ENCODE measurements at places on chromosomes 11 and 22.
A peak's percentile ranks its signal among the peaks of the same experiment; 100 is the strongest.

GRCh38 chr11:46382646-46383403 is 1.4 kb downstream of the MDK start:
- peak; percentile 53 for DNase-seq

DNA sequence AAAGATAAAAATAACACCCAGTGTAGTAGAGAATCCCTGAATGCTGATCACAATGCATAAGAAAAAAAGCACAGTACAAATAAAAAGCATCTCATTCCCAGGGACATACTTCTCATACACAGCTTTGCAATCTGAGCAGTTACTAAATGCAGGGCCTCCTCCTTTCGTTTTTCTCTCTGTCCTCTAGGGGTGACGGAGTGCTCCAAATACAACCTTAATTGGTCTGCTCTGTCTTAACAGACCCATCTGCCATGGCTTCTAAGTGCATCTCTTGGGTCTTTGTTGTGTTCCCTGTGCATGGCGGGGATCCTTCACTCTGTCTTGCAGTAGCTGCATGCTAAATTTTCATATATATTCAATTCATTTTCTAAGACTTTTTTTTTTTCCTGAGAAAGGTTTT is 1114.2 kb upstream of the RAG2 start:
- DNase-seq = no peak

DNA sequence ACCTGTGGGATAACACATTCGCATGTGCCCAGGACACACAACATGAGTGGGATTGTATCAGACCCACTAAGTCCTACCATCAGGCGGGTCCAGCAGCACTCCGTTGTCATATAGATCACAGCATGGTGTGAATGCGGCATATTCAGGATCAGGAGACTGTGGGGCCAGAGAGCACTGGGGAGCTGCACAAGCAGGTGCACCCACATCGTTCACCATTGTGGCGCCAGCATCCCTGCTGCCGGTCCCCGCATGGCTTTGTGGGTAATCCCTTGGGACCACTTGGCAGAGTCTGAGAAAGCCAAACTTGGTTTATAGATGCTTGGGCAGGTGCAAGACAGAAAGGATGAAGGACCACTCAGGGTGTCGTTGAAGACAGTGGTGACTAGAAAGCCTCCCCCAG is 201.6 kb upstream of the B3GAT1 start:
- DNase-seq = no peak

DNA sequence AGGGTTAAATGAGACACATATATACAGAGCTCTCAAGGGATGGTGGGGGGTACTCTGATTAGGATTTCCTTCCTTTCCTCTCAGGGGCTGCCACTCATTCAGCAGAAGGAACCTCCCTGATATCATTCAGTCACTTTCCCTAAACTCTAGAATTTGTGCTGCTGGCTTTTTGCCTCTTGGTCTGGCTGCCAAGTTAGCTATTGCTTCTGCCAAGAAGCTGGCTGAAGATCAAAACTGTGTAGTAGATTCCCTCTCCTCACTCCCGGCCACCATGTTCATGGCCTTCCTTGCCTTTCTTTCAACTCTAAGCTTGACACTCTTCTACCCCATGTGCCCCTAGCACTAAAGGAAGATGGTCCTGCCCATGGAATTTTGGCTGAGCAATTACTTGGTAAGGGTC is 18.7 kb downstream of the SLC6A5 start:
- DNase-seq = no peak

DNA sequence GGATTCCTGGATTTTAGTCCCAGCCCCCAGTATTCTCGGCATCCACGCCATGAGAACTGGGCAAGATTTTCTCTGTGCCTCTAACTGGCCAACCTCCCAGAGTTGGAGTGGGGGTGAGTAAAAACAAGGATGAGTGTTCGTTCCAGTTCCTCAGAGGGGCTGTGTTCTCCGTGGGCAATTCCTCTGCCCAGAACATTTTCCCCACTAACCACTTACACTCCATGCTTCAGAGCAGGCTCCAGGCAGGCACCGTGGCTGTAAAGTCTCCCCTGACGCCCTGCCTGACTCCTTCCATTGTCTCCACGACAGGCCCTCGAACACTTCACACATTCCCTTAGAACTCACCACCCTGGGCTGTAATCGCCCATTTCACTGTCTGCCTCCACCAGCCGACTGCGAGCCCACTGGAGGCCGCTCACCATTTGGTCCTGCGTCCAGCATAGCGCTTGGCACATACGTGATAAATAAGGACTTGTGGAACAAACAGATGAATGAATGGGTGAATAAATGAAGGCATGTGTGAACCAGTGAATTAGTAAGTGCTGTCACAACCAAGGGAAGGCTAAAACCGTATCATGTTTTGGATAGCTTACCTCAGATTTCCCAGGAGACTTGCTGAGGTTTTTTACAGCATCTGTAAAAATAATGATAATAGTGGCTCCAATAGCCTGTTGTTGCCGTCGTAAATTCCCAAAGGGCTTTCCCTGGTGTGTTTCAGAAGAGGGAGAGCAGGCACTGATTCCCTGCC is 6.1 kb downstream of the APLNR start:
- DNase-seq = no peak

GRCh38 chr11:119193626-119194025 is 8.4 kb downstream of the NHERF4 start:
- no peak for DNase-seq

DNA sequence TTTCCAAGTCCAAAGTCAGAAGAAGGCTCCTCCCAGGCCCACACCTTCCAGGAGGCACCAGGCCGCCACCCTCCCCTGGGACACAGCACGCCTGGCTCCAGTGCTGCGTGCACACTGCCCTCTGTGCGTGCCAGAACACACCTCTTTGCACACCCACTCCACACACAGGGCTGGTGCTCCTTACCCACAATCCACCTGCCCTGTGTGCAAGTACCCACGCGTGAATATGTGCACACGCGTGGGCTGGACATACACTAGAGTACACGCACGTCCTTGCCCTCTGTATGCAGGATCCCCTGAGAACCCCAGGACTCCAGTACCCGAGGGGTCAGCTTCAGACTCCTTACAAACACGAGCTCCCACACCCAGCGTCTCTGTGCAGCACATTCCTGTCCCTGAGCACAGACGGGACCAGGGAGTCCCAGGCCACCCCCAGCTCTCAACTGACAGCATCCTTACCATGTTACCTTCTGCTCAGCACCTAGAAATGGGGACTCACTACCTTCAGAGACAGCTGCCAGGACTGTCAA is 2.8 kb downstream of the DUSP8 start:
- DNase-seq = no peak

GRCh38 chr11:9570313-9571025 is 3.0 kb upstream of the WEE1 start:
- no peak for DNase-seq

DNA sequence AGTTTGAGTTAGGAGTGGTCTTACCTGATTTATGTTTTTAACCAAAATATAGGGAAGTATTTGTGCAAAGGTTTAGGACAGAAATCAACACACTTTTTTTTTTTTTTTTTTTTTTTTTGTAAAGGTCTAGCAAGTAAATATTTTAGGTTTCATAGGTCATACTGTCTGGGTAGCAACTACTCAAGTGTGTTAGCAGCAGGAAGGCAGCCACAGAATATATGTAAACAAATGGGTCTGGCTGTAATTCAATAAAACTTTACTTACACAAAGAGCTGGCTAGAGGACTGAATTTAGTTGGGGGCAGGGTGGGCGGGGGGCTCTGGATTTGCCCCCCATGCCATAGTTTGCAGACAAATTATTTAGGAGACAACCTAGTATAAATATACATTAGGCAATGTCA is 510.4 kb downstream of the NELL1 start:
- no peak for DNase-seq

- DNase-seq = peak; percentile 28
These were observed 210.6 kb upstream of the LUZP2 start for GRCh38 chr11:24286238-24286637.

DNA sequence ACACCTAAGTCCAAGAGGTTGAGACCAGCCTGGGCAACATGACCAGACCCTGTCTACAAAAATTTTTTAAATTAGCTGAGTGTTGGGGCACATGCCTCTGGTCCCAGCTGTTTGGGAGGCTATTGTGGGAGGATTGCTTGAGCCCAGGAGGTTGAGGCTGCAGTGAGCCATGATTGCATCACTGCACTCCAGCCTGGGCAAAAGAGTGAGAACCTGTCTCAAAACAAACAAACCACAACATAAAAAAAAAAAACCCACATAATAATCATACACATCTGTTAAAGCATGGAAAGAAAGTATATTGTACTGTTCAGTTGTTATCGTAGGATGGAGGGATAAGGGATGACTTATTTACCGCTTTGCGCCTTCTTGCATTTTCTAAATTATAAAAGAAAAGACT is 35.9 kb upstream of the GRK2 start:
- no peak for DNase-seq

DNA sequence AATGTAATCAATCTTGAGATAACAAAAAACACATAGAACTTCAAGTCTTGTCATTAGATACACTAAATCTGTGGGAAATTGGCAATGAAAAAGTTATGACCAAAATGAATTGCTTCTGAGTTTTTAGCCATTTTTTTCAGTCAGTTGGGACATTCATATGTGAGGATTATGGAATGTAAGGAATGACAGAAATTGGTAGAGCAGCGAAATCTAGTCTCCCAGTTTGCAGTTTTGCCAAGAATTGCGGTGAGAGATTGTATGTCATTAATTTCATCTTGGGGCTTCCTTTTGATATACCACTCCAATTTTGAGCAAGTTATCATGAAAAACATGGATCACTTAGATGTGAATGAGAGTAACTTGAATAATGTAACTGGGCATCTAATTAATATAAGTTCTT is 49.9 kb downstream of the SIK2 start:
- DNase-seq = peak; percentile 54

- peak; percentile 65 for DNase-seq
These were observed 113.2 kb downstream of the TMEM135 start for GRCh38 chr11:87150936-87151335.

GRCh38 chr11:119589001-119589400 is 140.0 kb downstream of the NECTIN1 start:
- no peak for DNase-seq

Data from iris pigment epithelial cell (primary cell).